ENCODE measurements at places on chromosomes 5 and 9.

DNA sequence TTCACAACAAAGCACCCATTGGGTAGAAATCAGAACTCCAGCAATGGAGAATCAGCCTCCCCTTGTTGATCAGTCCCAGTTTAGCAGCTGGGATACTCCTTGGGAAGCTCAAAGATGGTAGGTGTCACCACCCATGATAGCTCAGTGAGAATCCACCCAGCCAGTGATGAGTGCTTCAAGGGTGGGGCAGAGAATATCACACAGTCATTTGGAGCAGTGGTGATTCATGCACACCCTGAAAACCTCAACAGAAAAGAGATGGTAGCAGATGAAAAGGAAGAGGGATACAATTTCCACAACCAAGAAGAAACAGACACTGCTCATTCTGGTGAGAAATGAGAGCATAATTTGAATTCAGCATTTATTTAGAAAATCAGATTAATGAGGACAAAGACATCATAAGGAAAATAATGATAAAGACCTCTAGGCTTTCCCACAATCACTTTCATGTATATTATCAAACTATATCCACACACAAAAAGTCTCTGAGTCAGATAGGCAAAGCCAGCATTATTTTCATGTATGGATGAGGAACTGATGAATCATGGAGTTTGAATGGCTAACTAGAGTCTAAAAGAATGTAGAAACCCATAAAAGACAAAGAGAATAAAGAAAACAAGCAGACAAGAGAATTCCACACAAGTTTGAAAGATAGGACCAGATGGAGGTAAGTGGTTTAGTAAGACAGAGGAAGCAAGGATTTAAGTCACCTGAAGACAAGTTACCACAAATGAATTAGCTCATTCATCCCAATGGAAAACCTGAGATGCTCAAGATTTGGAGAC is 82.9 kb downstream of the FEM1C start:
- no peak for DNase-seq

- DNase-seq: no peak
Measured at GRCh38 chr9:113941056-113941455, 64.9 kb downstream of the ZNF618 start.

DNA sequence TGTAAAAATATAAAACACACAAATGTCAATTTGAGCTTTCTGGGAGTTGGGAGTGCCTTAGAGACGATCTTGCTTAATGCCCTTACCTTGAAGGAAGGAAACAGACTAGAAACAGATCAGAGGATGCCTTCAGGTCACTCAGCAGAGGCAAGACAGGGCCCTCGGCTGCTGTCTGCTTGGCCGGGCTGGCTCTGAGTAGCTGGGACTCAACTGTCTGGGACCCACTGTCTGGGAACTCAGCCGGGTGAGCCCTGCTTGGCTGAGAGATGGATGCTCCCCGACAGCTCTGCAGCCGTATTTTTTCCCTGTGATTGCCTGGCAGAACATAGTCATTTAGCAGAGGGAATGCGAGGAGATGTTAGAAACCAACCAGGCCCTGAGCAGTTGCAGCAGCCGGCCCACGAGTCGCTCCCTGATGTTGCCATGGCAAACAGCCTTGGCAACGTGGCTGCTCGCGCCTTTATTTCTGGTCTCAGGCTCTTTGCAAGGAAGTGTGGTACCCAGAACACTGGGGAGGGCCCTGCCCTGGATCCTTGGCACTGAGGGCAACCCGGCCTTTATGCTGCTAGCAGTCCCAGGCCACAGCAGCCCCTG is 10.9 kb downstream of the PPARGC1B start:
- no peak for DNase-seq

- no peak for DNase-seq
Measured at GRCh38 chr9:112048924-112049691, 126.0 kb downstream of the SUSD1 start.

DNA sequence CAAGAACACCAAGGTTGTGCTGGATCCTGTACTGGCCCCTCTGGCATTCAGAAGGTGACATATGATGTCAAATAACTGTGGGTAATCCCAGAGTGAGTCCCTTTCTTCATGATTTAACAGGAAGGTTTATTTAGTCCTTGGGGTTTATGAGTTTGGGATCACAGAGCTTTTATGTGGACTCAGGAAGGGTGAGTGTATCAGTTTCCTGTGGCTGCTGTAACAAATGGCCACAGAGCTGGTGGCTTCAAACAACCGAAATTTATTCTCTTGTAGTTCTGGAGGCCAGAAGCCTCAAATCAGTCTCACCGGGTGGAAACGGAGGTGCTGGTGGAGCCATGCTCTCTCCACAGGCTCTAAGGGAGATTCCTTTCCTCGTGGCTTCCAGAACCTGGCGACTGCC is 157.7 kb downstream of the MELK start:
- no peak for DNase-seq

GRCh38 chr5:69468631-69469030 is 24.0 kb upstream of the OCLN start:
- DNase-seq: no peak

GRCh38 chr5:107313098-107313497 is 357.6 kb downstream of the EFNA5 start:
- no peak for DNase-seq

DNA sequence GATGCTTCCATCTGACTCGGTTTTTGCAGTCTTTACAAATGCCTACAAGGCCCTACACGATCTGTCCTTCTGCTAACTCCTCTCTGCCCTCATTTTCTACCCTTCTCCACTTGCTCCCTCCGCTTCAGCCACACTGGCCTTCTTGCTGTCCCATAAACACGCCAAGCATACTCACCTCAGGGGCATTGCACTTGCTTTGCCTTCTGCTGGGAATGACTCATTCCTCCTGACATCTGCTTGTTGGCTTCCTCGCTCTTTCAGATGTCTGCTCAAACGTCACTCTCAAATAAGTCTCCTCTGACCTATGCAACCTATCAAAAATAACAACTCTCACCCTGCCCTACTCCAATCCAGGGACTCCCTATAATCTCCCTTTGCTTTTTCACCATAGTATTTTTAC is 28.2 kb downstream of the CDC25C start:
- no peak for DNase-seq

DNA sequence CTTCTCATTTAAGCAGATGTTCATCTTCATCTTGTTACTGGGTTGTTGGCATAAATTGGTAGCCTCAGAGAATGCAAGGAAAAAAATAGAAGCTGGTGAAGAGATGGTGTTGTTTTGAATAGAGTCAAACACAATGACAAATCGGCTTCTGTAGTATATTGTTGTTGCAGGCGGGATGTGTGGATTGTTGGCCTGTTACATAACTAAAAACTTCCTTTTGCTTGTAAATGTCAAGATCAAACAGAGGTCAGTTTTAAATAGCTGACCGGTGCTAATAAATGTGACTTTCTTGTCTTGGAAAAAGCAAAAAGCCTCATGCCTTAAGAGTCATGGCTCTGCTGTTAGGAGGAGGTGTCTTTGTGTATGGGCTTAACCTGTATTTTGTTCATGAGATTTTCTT is 59.2 kb downstream of the CCDC192 start:
- DNase-seq: no peak

DNA sequence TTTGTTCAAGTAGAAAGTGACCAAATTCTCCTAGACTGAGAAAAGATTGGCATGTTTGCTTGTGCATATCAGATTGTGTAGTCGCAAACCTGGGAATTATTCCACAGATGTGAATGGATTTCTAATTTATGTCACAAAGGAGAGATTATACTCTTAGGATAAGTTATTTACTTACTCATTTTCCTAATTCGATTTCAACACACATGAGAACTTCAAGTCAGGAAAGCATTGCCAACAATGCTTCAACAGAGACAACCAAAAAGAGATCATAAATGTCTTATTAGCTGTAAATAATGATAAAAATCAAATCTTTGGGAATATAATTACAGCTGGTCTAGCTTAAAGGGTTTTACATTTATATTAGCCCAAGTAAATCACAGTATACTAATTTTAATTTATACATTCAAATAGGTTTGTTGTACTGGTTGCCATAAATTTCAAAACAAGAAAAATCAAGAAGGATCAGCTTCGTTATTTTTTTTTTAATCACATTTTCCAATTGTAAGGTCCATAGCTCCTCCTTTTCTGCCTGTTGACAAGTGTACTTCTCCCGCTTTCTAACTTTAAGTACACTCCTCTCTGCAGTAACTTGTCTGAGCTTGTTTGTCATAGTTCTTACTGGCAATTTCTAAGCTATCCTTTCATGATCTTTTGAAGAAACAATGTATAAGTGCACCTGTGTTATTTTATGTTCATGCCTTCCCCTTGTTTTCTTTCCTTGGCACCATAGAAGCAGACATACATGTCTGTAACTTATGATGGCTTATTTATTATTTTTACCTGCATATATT is 246.6 kb downstream of the DEPDC1B start:
- no peak for DNase-seq

GRCh38 chr9:137383081-137383783 is 39.7 kb downstream of the EXD3 start:
- no peak for DNase-seq

DNA sequence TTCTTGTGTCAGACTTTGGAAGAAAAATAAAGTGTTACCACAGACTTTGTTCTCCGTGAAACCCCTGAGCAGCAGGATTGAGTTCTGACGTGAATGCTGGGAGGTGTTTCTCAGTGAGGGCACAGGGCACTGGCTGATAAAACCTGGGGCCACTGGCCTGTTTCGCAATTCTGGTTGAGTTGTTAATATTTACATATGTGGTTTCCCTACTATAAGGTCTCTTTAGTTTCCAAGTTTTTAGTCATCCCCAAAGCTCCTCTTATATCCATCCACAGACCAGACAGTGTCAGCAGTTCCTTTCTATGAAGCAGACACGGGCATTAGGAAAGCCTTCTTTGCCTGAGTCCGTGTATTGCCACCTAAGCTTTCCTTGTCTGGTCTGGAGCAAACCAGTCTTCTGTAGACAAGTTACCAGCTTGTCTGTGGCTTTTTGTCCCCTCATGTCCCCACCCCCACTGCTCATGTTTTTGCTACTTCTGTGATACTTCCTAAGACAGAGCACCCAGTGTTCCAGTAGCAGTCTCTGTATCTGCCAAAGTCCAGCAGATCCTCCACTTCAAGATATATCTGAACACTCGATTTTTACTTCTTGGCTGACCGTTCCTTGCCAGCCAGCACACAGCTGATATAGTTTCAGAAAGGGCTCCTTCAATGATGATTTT is 42.0 kb downstream of the ACO1 start:
- DNase-seq: no peak

- peak; percentile 28 for DNase-seq
Measured at GRCh38 chr9:94611638-94612068, 18.0 kb upstream of the FBP2 start.

GRCh38 chr9:109937861-109938453 is 158.0 kb downstream of the PALM2AKAP2 start:
- DNase-seq: no peak

- no peak for DNase-seq
Measured at GRCh38 chr5:106254784-106255183, 1416.0 kb downstream of the EFNA5 start.

- no peak for DNase-seq
Measured at GRCh38 chr9:911005-911404, 65.5 kb upstream of the DMRT3 start.

- no peak for DNase-seq
Measured at GRCh38 chr9:91817106-91817492, 132.9 kb downstream of the ROR2 start.

- no peak for DNase-seq
Measured at GRCh38 chr5:177067503-177067902, 19.2 kb upstream of the FGFR4 start.

- no peak for DNase-seq
Measured at GRCh38 chr9:545480-545879, 296.0 kb upstream of the DMRT1 start.

DNA sequence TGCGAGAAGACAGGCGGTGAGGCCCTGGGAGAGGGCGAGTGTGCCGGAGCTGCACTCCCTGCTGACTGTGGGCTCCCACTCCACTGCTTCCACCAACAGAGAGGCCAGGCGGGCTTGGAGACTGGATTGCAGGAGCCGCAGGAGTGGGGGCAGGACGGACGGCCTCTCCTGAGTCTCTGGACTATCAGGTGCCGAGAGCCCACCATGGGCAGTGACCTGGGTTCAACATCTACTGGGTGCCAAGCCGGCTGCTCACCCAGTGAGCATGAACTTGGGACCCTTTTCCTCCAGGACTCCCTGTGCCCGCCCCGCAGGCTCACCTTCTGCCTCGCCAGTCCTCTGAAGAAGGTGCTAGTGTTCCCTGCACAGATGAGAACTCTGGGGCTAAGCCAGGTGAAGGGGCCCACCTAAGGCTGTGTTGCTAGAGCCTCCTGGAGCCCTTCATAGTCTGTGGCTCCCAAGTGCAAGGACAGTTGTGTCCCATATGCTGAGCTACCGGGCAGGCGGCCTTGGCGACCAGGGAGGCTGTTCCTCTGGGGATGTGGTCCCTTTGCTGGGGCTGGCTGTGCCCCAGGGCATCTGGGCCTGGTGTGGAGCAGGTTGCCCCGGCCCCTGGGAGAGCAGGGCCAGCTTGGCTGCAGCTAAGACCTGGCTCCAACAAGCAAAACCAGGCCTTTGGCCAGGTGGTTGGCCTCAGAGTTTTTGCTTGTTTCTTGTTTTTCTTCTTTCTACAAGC is 77.7 kb upstream of the PHYKPL start:
- no peak for DNase-seq

DNA sequence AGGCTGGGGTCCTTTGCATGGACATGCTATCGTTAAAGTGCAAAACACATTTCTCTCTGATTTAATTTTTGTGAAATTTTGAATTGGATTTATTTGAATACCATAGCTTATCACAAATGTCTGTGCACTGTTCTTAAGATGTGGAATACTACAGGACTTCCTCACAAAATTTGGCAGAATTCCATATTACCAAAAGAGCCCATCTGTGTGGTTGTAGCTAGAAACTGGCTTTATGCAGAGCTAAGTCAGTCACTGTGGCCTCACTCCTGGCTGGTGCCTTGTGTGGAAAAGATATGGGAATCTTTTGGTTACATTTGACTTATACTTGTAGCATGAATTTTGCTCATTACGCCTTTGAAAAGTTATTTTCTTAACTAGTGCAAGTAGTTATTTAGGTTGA is 35.5 kb downstream of the ACO1 start:
- no peak for DNase-seq

GRCh38 chr9:95089257-95090022 is 228.1 kb downstream of the FANCC start:
- no peak for DNase-seq

- DNase-seq: no peak
Measured at GRCh38 chr9:130140706-130141105, 31.5 kb upstream of the NCS1 start.

- DNase-seq: no peak
Measured at GRCh38 chr5:45279109-45279508, 417.1 kb downstream of the HCN1 start.
